ENCODE measurements at places on chromosomes 2 and 18. TPM values are rescaled to one million over a fixed set of nuclear protein-coding genes. Genes with fewer than 3 reads are reported as not detected.

The FAM98A gene
- 128 TPM for total RNA-seq

The SOCS6 gene
- 23.8 TPM for total RNA-seq

- peaks cover 23% of the 10 kb centered on the region for H3K36me3 ChIP-seq
- no peaks in the 10 kb centered on the region for H3K27me3 ChIP-seq
- DNase-seq = no peak
- H3K4me3 ChIP-seq = no peak overlapping the region
- H3K27ac ChIP-seq = no peak overlapping the region
Measured at GRCh38 chr2:48380208-48380607, 149.7 kb upstream of the STON1 start.

GRCh38 chr18:32297579-32298170 lies 107.8 kb downstream of the MEP1B start:
- no peak overlapping the region for H3K27ac ChIP-seq
- no peaks in the 10 kb centered on the region for H3K27me3 ChIP-seq
- peaks cover 8% of the 10 kb centered on the region for H3K4me1 ChIP-seq
- no peak for DNase-seq
- no peak overlapping the region for H3K4me3 ChIP-seq
- H3K36me3 ChIP-seq = no peaks in the 10 kb centered on the region

- no peaks in the 10 kb centered on the region for H3K27me3 ChIP-seq
- peaks cover 40% of the 10 kb centered on the region for H3K36me3 ChIP-seq
- H3K27ac ChIP-seq = no peak overlapping the region
- peaks cover 7% of the 10 kb centered on the region for H3K4me1 ChIP-seq
Measured at GRCh38 chr2:9889812-9890261, 46.6 kb downstream of the TAF1B start.

GRCh38 chr2:47918043-47918442 lies 11.7 kb upstream of the FBXO11 start:
- no peaks in the 10 kb centered on the region for H3K27me3 ChIP-seq
- H3K4me1 ChIP-seq = no peaks in the 10 kb centered on the region
- no peaks in the 10 kb centered on the region for H3K36me3 ChIP-seq
- no peak for DNase-seq
- no peak overlapping the region for H3K4me3 ChIP-seq
- no peak overlapping the region for H3K27ac ChIP-seq

GRCh38 chr2:237546040-237546875 lies 20.1 kb upstream of the PRLH start:
- H3K27me3 ChIP-seq = no peaks in the 10 kb centered on the region
- H3K4me3 ChIP-seq = no peak overlapping the region
- DNase-seq = no peak
- 0 out of 2 replicates have a peak, but pooled peaks cover 4% of the 10 kb centered on the region for H3K4me1 ChIP-seq

GRCh38 chr18:22412176-22412911 lies 5.4 kb downstream of the CTAGE1 start:
- DNase-seq = no peak
- H3K27ac ChIP-seq = no peak overlapping the region
- no peaks in the 10 kb centered on the region for H3K27me3 ChIP-seq
- no peaks in the 10 kb centered on the region for H3K36me3 ChIP-seq

DNA sequence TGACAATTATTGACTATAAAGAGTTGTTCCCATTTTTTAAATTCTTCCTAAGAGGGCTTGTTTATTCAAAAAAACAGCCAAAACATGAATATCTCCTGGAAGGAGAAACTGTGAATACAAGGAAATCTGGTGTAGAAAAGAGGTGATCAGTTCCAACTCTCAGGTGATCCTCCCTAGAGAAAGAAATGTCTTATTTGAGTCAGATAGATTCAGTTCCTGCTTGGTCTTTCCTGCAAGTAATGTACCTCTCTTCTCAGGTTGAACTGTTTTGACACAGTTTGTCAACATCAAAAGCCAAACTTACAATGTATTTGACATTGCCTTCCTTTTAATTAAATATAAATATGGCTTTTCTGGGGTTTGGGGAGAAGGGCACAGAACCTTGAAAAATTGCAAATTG lies 567.4 kb downstream of the ARHGAP15 start:
- H3K36me3 ChIP-seq = no peaks in the 10 kb centered on the region
- H3K4me1 ChIP-seq = no peaks in the 10 kb centered on the region
- H3K4me3 ChIP-seq = no peak overlapping the region
- no peak for DNase-seq

- no peak overlapping the region for H3K4me3 ChIP-seq
- no peak overlapping the region for H3K27ac ChIP-seq
- DNase-seq = no peak
- no peaks in the 10 kb centered on the region for H3K27me3 ChIP-seq
Measured at GRCh38 chr2:187435078-187435477, 13.0 kb downstream of the CALCRL start.

GRCh38 chr2:148813603-148814065 lies 61.4 kb upstream of the KIF5C start:
- no peak overlapping the region for H3K27ac ChIP-seq
- no peaks in the 10 kb centered on the region for H3K36me3 ChIP-seq
- H3K27me3 ChIP-seq = peaks cover 4% of the 10 kb centered on the region
- DNase-seq = no peak

- no peak overlapping the region for H3K27ac ChIP-seq
- no peak for DNase-seq
- H3K27me3 ChIP-seq = no peaks in the 10 kb centered on the region
- H3K4me3 ChIP-seq = no peak overlapping the region
Measured at GRCh38 chr2:161745866-161746614, 121.8 kb downstream of the SLC4A10 start.
